ENCODE measurements at places on chromosomes 6 and 20. TPM values are rescaled to one million over a fixed set of nuclear protein-coding genes. Genes with fewer than 3 reads are reported as not detected.

ADAM33 gene
- 0.72 TPM for total RNA-seq

SLC13A3 gene
- 0.59 TPM for total RNA-seq

- DNase-seq, result peak; percentile 16
Observed at GRCh38 chr6:113971741-113972140, 793 bp upstream of the HDAC2 start.

CNBD2 gene
- total RNA-seq, result 3.4 TPM

PRPH2 gene
- 1.4 TPM for total RNA-seq

SSTR4 gene
- total RNA-seq, result not detected

DNA sequence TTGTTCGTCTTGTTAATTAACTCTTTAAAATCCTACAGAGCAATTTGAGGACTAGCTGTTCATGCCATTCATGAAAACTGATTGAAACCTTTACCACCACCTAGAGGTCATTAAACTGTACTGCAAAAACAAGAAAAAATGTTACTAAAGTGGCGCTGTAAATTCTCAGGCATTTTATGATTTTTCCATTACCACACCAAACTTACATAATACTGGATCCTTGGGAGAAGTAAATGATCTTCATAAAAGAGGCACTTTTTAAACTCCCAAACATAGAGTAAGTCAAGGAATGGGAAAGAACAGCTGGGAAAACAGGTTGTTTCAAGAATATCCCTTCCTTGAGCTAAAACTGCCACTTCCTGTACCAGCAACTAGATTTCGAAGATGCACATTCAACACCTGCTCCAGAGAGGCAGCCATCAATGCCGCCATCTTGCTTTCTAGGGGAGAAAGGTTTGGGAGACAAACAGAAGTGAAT is 54.3 kb downstream of the MYLIP start:
- peak; percentile 53 for DNase-seq

- no peak for DNase-seq
Observed at GRCh38 chr6:3355358-3356055, 96.8 kb downstream of the PSMG4 start.

DNA sequence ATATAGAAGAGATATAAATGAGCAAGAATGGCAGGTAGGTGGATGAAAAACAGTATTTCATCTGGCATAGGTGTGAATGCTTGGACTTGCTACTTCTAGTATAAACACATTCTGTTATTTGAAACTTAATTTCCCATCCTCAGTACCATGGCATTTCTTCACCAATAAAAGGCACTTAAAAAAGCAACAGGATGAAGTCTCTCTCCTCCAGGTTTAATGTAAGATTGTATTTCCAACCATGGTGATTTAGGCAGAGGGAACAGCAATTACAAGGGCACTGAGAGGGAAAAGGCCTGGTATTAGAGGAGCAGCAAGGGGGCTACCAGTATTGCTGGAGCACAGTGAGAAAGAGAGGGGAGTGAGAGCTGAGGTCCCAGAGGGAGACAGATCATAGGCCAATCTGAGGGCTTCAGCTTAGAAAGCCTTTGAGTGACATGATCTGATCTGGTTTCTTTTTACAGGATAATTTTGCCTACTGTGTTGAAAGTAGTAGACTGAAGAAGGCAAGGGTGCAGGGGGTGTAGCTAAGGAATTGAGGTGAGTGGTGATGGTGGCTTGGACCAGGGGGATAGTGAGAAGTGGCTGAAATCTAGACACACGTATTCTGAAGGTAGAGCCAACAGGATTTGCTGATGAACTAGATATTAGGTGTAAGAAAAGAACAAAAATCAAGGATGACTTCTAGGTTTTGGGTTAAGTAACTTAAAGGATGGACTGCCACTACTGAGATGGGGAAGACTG is 67.8 kb upstream of the SMIM29 start:
- DNase-seq, result no peak

GRCh38 chr20:64137598-64138031 is 26.6 kb upstream of the MYT1 start:
- DNase-seq, result no peak

- DNase-seq, result no peak
Observed at GRCh38 chr6:129369737-129370136, 340.2 kb downstream of the ARHGAP18 start.

RPS10 gene
- total RNA-seq, result 1,443 TPM

DNA sequence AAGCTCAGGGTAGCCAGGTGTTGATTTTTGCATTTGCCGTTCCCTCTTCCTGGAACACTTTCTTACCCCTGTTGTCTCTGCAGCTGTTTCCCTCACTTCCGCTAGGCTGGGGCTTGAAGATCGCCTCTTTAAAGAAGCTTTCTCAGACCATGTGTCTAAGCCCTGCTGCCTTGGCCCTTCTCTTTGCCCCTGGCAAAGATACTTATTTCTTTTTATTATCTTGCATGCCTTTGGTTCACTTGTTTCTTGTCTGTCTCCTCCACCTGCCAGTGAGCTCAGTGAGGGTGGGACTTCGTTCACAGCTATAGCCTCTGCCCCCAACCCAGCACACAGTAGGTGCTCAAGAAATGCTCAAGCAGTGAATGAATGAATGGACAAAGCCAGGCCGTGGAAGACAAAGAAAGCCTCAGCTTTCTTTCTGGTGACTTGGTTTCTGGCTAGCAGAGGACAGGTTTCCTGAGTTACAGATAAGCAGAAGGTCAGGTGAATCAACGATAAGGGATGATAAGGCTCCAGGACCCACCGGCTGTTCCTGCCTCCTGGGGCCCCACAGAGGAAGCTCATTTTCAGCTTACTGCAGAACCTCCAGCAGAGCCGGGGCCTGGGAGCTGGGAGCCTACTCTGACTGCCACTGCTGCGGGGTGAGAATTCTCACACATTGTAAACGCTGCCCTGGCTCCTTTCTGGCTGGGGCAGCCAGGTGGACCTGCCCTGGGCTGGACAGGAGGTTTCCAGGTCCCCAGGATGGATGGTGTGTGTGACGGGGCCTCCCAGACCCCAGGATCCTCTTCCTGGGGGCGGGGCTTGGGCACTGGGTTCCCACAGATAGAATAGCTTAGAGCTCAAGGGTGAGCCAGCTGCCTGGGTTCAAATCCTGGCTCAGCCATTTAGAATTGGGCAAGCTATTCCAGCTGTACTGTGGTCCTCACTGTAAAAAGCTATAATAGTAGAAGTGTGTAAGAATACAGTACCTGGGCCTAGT is 29.8 kb downstream of the SNAI1 start:
- DNase-seq, result no peak

DNA sequence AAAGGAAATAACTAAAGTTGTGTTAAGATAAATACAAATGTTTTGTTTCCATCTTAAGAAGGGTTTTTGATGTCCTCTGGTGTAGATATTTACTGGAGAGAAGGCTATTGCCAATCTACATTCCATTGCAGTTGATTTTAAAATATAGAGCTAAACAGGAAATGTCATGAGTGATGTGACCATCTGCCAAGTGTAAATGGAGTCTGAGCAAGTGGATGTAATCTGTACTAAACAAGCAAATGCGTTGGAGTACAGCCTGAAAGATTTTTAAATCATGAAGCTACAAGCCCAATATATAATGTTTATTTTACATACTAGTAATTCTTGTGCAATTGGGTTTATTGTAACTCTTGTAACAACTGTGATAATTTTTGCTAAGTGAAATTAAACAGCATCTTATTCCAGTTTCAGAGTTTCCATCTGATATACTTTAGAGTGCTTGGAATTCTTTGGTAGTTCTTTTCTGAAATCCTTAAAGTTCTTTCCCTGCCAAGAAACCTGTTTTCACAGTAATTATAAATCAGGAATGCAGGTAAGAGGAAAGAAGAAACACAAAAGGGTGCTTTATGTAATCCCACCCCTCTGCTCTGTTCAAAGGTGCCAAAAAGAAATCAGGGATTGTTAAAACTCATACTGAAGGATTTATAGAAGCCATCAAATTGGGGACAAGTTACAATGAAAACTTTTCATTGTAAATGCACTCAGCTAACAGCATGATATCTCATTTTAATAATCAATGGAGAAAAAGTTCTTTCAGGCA is 47.2 kb upstream of the FLRT3 start:
- DNase-seq, result peak; percentile 61

RAE1 gene
- total RNA-seq, result 28.2 TPM

DNA sequence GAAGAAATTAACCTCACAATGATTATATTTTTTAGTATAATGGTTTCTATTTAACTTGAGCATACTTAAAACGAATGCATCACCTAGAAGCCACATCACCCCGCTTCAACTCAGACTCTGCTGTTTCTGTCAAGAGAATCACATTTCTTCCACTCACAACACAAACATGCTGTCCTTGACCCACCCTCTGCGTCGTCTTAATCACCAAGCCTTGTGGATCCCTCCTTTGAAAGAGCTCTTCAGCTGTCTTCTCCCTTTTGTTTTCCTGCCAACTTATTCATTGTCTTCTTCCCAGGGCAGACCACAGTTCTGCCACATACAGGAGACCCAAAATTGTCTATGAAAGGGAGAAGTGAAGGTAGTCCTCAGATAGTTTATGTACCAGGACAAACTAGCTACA is 595.6 kb upstream of the AGPAT4 start:
- peak; percentile 60 for DNase-seq

NKAPL gene
- not detected for total RNA-seq

- DNase-seq, result no peak
Observed at GRCh38 chr6:161727083-161727833, 453.4 kb upstream of the AGPAT4 start.

- no peak for DNase-seq
Observed at GRCh38 chr6:11970114-11970513, 42.0 kb upstream of the HIVEP1 start.

GRCh38 chr6:113414511-113414910 is 442.6 kb upstream of the MARCKS start:
- peak; percentile 77 for DNase-seq

DNA sequence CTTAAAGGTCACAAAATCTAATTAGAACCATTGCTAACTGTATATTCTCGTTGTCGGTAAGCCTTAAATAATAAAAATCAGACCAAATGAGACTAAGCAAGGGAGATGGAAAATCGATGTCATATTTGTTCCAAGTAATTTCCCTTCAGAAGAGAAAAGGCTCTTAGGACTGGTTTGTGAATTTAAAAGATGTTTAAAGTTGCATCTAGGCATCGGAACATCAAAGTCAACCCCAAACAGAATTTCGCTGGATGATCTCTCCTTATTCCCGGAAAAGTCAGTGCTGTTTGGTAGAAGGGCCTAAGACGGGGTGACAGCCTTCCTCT is 63.8 kb downstream of the NPEPL1 start:
- no peak for DNase-seq

CALHM6 gene
- total RNA-seq, result not detected

DNA sequence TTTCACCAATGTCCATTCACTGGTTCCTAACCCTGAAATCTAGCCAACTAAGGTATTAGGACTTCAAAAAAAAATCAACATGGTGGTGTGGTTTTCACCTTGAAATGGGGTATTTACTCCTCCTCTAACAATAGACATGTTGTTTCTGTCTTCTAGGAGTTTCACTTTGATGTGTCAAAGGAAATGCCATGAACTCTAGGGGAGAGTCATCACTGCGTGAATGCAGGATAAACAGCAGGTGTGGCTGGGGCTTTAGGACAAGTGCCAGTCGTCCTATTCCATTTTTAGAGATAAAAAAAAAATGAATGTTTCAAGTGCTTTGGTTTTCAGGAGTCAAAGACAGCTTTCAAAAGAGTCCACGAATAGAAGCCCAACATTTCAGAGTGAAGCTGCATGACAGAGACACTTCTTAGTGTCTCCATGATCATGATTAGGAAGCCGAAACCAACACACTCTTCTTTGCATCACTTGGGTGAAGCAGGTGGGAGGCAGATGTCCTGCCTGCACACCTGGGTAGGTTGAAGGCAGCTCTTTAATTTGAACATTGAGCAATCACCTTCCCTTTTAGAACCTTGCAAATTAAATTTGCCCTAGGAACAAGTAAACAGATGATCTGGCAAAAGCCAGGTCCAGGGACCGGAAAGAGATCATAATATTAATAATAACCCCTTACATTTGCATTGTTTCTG is 328.5 kb upstream of the PRDM1 start:
- DNase-seq, result peak; percentile 31

DNA sequence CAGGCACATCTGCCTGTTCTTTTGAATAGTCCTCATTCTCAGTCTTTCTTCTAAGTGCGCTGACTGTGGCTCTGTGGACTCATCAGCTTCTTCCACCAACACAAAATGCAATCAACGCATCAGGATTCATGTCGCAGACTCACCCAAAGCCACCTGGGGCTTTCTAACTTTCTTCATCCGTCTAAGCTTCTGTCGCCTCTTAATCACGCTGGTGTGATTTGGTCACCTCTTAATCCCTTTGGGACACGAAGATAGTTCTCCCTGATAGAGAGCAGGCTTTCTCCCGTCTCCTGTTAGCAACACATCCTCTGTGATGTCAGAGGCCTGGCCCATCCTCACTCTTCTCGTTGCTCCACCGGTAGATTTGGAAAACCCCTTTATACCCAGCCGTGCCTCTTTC is 78.0 kb upstream of the FOXQ1 start:
- DNase-seq, result no peak

DNA sequence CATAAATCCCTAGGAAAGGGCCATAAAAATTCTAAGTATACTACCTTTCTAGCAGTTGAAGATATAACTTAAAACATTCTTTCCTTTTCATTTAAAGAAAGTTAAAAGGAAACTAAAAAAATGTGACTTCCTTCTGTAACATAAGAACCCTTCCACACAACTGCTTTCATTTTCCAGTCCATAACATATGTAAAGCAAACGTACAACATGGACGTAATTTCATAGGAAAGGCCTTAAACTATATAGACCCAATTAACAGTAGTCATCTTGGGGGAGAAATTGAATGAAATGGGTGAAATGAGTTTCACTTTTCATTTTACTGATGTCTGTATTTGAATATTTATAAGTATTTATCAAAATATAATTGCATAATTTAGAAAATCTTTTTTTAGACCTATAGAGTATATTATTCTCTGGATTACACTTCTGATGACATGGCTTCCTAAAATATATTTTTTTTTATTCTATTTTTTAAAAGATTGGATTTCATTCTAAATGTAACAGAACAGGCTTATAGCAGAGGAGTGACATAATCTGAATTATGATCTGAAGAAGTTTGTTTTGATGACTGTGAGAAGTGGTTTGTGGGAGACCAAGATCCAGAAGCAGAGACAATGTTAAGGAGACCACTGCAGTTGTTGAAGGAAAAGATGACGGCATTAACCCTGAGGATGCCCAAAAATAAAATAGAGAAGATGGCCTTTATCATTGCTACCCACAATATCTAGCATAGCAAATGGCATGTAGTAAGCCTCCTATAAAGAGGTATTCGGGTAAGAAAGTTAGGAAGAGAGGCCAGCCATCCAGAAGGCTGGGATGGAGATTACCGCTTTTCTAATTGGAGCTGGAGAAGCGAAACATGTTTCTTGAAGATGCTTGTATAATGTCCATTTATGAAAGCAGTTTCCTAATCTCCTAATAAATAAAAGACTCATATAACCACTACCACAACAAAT is 260.4 kb downstream of the PTPRK start:
- peak; percentile 34 for DNase-seq

RHAG gene
- not detected for total RNA-seq

DNA sequence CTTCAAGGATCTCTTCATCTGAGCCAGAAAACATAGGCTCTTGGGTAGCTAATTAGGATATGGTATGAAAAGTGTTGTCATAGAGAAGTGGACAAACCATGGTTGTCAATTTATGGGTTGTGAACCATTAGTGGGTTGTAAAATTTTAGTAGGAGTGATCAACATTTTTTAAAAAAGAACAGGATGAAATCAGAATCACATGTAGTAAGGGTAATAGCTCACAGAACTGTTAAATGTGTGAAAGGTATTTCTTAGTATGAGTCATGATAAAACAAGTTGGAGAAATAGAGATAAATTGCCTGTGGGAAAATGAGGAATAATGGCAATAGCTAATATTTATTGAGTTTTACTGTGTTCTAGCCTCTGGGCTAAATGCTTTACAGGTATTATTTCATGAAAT is 113.4 kb downstream of the MAP3K4 start:
- DNase-seq, result no peak

Data from myocyte (in vitro differentiated cells).